Esophagus muscularis mucosa (tissue), 4 donors: ENCODE measurements at places on chromosomes 16 and 17. TPM values are rescaled to one million over a fixed set of nuclear protein-coding genes. Genes with fewer than 3 reads are reported as not detected.

DNA sequence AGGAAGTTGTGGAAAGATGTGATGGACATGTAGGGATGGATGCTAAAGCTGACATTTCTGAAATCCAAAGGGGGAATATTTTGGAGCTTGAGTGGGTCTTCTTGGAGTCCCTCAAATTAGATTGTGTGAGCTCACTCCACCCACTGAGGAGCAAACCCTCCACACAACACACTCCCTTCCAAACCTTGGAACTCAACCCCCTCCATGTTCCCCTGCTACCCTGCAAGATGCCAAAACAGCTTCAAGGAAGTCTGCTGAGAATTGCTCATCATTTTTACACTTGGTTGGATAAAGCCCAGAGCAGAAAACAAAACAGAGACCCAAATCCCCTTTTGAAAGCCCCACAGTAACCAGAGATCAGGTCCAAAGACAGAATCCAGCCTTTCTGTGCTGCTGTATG, 103.3 kb upstream of the ERCC4 start:
- DNase-seq: no peak

Gene NPTX1
- total RNA-seq: 3.3 TPM

- no peak for DNase-seq
These were observed 35.0 kb upstream of the HSBP1 start for GRCh38 chr16:83772806-83773205.

DNA sequence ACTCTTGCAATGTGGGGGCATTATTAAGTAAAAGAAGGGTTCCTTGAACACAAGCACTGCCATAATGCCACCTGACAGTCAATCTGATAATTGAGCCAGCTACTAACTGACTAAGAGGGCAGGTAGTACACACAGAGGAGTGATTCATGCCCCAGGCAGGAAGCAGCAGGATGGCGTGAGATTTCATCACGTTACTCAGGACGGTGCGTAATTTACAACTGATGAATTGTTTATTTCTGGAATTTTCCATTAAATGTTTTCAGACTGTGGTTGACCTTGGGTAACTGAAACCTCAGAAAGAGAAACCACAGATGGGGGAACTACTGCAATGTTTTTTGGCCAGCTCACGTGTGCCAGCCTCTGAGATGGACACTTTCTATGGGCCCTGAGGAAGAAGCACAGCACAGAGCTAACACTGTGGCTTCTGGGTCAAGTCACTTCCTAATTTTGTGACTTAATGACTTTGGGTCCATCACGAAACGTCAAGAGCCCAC, 46.7 kb downstream of the C17orf67 start:
- no peak for DNase-seq

- DNase-seq: no peak
These were observed 22.8 kb upstream of the PVALEF start for GRCh38 chr17:81142301-81143199.

Gene PLLP
- 7.4 TPM for total RNA-seq

GRCh38 chr17:50692448-50693035, 15.2 kb downstream of the ANKRD40 start:
- DNase-seq: no peak

- peak; percentile 81 for DNase-seq
These were observed 88.2 kb upstream of the CORO6 start for GRCh38 chr17:29710891-29711418.

Gene KCNAB3
- total RNA-seq: 0.23 TPM

- no peak for DNase-seq
These were observed 54.8 kb downstream of the TOM1L2 start for GRCh38 chr17:17917394-17917793.

GRCh38 chr17:75011401-75012095, 922 bp upstream of the MRPL58 start:
- no peak for DNase-seq

Gene TOX3
- total RNA-seq: not detected

- no peak for DNase-seq
These were observed 7.2 kb downstream of the SPAG7 start for GRCh38 chr17:4960279-4960922.

DNA sequence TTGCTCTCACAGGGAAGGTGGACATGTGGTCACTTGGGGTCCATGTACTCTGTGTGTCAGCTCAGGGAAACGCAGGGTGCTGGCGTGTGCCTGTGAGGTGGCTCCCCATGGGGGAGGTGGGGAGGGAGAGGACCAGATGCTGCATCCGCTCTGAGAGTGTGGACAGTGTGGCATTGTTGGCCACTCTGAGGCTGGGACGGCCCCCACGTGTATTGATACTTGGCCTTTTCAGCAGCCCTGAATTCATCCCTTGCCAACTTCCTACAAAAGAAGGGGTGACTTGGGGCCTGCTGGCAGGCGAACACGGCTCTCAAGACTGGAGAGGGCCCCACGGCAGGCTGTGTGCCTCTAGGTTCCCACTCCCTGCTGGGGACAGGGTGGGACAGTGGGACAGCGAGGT, 120.1 kb downstream of the RAB11FIP4 start:
- no peak for DNase-seq

- DNase-seq: no peak
These were observed 148.1 kb downstream of the SALL1 start for GRCh38 chr16:51002881-51003490.

DNA sequence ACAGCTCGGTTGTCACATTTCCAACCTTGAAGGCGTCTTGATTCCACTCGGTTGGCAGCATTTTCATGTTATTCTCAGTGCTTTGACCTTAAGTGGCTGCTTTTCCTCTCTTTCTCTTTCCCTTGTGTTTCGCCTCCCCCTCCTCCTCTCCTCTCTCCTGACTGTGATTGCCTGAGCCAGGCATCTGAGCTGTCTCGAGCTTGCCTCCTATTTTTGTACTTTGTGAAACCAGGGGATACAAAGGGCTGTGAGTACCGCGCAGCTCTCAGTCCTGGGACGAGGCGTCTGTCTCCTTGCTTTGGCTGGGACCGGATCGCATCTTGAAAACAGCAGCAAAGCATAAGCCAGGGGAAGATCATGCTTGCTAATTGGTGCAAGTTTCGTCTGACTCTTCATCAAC, 48.8 kb upstream of the SDK2 start:
- DNase-seq: peak; percentile 74

DNA sequence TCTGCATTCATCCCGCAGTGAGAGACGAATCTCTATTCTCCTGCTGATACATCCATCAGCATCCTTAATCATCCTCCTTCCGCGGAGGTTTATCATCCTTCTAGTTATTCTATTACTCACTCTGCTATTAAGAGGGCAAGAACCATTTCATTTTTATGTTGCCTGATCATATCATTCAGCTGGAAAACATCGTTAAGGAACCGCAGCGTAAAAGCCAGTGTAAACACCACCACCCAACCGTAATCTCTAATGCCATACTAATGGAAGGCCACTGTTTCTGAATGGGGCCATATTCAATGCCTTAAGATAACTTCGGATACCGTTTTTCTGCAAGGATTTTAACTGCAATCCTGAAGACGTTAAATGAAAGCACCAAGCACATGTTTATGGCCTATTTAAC, 36.7 kb upstream of the ERCC4 start:
- DNase-seq: no peak

Gene PMP22
- total RNA-seq: 253 TPM

DNA sequence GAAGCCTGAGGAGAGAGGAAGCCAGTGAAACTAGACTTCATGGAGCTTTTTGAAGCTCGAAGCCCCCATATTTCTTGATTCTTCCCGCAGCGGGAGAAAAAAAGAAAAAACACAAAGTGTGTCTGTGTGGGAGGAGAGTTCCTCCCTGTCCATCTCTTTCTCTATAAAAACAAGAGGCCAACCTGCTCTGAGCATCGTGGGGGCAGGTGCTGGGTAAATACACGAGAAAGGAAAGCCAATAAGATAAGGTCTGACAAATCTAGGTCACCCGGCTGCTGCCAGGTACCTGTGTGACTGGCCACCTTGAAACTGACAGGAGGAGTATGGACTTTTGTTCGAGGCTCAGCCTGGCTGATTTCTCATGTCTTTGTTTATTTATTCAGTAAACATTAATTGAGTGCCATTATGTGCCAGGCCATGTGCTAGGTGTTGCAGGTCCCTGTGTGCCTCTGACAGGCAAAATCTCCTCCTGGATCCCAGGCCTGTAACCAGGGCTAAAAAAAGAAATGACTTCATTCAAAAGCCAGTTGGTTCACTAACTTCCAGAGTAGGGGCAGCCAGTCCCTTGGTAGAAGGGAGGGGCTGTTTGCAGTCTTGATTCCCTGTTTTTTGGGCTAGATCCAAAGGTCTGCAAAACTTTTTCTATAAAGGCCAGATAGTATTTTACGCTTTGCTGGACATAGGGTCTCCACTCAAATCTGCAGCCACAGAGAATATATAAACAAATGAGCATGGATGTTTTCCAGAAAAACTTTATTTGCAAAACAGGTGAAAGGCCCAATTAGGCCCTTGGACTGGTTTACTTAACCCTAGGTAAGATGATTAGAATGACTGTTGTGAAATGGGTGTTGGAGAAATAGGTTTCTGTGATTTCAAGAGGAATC, 35.6 kb downstream of the YPEL2 start:
- no peak for DNase-seq

GRCh38 chr16:77739559-77739892, 17.2 kb downstream of the NUDT7 start:
- DNase-seq: no peak

DNA sequence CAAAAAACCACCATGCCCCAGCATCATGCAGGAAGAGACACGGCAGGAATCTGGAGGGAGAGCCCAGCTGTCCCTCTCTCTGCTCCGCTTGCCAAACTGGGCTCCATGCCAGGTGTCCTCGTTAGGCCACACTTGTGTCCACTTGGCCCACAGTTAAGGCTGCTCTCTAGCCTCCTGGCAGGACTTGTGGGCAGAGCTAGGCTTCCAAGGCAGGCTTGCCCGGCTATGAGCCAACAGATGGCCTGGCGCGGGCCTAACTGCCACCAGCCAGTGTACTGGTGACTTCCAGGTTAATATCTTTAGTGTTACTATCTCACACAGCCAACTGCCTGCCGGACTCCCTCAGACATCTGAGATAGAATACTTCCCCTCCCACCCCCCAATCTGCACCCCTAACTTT, 10.6 kb downstream of the ATP6V0D1 start:
- DNase-seq: no peak

GRCh38 chr17:77796176-77796860, 162.2 kb upstream of the TNRC6C start:
- DNase-seq: no peak

DNA sequence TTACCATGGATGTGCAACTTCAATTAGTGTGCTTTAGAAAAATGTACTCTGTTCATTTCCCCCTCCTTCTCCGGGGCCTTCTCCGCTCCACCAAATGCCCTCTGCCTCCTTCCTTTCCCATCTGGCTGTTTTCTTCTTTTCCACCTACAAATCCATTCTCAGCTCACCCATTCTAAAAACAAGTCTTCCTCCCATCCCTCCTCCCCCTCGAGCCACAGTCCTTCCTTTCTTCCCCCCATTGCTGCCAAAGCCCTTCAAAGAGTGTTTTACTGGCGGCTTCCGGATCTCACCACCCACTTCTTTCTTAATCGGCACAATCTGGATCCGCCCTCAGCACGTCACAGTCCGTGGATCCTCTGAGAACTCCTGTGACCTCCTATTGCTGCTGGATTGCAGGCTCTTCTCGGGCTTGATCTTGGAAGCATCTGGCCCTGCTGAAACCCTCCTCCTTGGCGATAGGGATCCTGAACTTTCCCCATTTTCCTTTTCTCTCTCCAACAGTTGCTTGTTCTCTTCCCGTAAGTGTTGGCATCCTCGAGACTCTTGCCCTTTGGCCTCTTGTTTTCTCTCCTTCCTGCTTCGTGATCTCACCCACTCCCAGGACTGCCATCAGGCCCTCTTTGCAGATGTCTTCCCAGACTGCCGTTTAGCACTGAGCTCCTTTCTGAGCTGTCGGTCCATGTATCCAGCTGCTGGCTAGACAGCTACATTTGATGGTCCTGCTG, 36.0 kb upstream of the FBXO47 start:
- DNase-seq: peak; percentile 93

DNA sequence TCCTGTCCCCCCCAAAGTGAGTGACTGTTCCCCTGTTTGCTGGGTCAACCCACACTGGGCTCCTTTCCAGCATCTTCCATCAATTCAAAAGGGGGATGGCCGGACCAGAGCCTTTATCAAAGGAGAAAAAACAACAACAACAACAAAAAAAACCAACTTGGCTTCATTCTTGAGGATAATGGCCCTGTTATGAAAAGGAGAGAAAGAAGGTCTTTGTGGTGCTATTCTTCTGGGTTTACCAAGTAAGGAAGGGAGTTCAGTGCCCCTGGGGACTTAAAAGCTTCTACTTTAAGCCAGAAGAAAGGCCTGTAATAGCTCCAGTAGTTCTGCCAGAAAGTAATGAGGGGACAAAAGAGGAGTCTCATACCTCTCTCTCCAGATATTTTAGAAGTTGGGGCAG, 71.5 kb downstream of the RGS9 start:
- DNase-seq: no peak
